ENCODE measurements at places on chromosomes 12 and 14. TPM values are rescaled to one million over a fixed set of nuclear protein-coding genes. Genes with fewer than 3 reads are reported as not detected.

GRCh38 chr12:86697916-86698640 is 441.9 kb upstream of the MGAT4C start:
- DNase-seq = no peak

DNA sequence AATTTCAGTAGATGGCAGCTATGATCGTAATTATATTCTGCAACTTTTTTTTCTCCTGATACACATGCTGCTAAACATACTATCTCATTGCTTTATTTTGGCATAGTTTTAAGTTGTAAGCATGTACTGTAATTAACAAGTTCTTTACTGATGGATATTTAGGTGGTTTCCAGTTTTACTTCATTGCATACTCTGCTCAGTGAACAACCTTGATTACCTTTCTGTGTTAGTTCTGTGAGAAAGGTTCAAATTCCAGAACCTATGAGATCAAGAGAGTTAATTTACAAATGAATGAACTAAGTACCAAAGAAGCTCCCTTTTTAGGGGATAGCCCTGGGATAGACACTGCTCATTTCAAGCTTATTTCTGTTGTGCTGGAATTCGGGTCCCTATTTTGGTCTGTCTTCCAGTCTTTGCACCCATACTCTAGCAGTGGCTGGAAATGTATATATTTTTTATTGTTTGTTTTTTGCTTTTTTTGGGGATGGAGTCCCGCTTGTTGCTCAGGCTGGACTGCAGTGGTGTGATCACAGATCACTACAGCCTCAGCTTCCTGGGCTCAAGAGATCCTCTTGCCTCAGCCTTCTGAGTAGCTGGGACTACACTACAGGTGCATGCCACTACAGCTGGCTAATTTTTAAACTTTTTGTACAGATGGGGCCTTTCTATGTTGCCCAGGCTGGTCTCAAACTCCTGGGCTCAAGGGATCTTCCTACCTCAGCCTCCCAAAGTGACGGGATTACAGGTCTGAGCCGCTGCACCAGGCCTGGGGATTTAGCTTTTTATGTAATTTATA is 10.6 kb downstream of the PAPOLA start:
- DNase-seq = no peak

- DNase-seq = no peak
Observed at GRCh38 chr12:5480938-5481303, 49.0 kb downstream of the NTF3 start.

DNA sequence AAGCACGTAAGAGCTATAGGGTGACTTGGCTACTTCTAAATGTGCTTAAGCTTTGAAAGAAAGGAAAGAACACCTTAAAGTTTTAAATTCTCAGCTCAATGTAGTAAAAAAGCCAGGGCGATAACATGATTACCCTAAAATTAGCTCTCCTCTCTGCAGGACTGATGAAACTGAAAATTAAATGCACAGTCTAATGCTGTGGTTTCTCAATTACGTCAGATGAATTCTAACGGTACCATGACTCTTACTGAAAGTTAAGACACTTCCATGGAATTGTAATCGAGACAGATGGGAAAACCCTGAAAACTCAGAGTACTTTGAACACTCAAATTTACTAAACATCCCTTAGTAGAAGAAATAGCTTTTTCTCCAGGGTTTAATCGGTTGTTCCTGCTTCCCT is 25.9 kb upstream of the PRKD1 start:
- no peak for DNase-seq

Gene KCNH5
- 6.7 TPM for total RNA-seq

Gene MANSC4
- total RNA-seq = not detected

Gene CCDC197
- not detected for total RNA-seq

Gene HSPB8
- total RNA-seq = 47.8 TPM
